Activated CD4-positive, alpha-beta T cell treated with anti-CD3 and anti-CD28 coated beads for 4 hours (primary cell): ENCODE measurements at places on chromosomes 2 and 18.
A peak's percentile ranks its signal among the peaks of the same experiment; 100 is the strongest.

- DNase-seq = no peak
Measured at GRCh38 chr2:174678395-174678794, 80.8 kb upstream of the WIPF1 start.

- no peak for DNase-seq
Measured at GRCh38 chr18:48866028-48866733, 84.6 kb downstream of the SMAD7 start.

- DNase-seq = no peak
Measured at GRCh38 chr2:137255990-137256389, 490.6 kb downstream of the THSD7B start.

DNA sequence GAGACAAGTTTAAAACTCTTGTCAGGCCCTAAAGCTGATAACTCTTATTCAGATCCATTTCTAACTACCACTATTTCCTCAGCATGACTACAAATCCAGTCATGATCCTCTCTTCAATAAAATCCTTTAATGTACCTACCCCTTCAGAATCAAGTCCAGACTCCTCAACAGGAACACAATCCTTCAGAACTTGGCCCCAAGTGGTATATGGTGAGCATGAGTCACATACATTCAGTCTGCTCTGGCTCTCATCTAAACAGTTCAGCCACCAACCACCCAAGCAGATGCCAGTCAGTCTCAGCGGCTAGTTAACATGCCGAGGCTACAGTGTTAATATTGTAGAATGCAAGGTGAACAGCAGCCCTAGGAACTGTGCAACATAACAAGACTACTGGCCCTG, 9.7 kb downstream of the LMAN2L start:
- no peak for DNase-seq

DNA sequence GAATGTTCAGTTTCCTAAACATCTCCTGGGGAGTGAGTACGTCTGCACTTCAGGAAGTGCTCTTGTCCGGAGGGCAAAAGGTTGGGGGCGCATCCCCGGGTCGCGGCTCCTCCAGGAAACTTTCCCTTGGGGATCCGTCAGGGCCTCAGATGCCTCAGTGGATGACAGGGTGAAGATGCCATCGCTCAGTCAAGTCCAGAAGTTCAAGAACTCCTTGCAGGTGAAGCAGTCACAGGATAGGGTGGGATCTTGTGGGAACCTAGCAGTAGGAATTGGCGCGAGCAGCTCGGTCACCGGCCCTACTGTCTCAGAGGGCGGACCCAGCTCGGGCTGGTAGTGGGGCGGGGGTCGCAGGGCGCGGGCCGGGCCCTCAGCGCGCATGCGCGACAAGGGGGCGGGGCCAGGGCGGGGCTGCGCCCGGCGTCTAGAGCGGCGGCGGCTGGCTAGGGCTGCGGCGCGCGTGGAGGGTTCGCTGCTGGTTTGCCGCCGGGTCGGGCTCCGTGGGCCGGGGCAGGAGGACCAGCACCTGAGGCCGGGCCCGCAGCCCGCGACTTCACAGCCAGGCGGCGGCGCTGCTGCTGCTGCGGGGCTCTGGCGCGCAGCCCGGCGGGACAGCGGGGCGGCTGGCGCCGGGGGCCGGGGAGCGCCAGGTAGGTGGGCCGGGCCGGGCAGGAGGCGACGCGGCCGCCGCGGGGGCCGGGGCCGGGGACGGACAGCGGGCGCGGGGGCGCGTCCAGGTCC, at the start of gene INPP4A:
Gene INPP4A (plus strand): TSS at position 423 of the 741 bp plus-strand sequence. CDS start 75,191 bp downstream, outside the sequence.
- DNase-seq = peak; percentile 79

GRCh38 chr2:120014226-120014980, 1.5 kb downstream of the EPB41L5 start:
- no peak for DNase-seq

DNA sequence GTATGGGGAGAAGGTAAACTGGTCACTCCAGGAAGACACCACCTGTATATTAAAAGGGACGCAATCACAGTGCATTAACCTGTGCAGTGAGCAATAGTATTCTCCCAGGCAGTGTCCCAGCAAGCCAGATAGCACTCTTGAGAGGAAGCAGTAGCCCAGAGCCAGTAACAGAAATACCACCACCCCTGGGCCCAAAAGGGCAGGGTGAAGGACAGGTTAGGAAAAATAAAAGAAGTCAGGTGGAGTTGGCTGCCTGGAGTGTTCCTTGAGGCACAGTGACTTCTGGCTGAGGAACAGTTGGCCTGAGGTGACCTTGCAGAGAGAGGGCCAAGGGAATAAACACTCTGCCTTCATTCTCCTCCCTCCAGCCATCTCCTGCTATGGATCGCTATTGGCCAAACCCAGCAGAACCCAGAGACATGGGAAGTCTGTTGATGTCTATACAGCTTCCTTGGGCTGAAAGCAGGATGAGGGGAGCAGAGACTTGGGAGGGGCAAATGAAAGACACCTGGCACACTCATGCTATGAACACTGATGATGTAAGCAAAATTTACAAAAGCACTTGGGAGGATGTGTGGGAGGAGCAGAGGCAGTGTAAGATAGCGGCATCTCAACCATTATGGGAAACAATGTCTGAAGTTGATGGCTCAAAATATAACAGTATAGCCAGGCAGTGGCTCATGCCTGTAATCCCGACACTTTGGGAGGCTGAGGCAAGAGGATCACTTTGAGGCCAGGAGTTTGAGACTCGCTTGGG, 7.5 kb downstream of the C18orf32 start:
- DNase-seq = no peak

DNA sequence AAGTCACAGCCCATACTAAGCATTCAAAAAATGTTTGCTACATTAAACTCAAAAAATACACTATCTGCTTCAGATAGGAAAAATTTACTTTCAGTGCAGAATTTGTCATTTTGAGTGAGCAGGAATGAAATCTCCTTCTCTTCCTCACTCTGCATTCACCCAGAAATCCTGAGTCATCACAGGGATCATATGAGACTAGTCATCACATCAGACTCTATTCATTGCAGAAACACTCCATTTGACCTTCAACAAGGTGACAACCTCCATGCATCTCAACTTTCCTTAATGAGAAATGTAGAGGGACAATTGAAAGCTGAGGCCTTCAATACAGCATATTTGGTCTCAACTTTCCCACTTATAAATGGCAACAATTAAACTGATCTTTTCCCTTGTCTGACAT, 130.4 kb upstream of the CYP26B1 start:
- DNase-seq = no peak

DNA sequence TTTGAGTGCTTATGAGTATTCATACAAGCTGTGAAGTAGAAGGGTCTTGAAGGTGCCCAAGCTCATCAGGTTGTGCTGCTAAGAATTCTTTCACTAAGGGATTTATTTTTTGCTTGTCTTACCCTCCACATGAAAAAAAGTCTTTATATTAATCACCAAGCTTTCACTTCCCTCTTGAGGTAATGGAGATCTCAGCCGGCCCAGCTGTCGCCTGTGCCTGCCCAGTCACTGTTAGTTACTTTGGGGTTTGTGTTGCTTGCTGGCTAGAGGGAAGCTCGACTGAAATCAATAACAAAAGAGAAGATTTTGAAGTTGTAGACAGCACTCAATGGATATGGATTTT, 21.9 kb downstream of the MC2R start:
- no peak for DNase-seq

DNA sequence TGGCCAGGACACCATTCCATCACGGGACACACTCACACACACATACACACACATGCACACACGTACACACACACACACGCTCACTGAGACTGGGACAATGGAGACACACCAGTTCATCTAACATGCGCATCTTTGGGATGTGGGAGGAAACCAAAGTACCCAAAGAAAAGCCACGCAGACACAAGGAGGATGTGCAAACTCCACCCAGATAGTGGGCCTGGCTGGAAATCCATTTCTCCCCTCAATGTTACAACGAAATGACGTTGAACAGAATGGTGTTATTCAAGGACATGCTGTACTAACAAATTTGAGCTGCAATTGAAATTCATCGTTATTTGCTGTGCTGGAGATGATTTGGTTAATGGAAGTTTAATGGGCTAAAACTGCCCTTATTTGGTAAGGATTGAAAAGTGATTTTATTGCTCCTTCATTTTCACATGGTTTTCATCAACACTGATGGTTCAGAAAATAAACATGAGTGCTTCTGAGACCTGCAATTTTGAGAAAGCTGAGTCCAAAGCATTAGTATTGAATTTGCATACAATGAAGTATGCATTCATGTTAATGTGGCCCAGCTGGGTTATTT, 110.0 kb downstream of the KCNE4 start:
- DNase-seq = no peak

GRCh38 chr18:34117319-34117718, 107.4 kb downstream of the NOL4 start:
- DNase-seq = no peak

DNA sequence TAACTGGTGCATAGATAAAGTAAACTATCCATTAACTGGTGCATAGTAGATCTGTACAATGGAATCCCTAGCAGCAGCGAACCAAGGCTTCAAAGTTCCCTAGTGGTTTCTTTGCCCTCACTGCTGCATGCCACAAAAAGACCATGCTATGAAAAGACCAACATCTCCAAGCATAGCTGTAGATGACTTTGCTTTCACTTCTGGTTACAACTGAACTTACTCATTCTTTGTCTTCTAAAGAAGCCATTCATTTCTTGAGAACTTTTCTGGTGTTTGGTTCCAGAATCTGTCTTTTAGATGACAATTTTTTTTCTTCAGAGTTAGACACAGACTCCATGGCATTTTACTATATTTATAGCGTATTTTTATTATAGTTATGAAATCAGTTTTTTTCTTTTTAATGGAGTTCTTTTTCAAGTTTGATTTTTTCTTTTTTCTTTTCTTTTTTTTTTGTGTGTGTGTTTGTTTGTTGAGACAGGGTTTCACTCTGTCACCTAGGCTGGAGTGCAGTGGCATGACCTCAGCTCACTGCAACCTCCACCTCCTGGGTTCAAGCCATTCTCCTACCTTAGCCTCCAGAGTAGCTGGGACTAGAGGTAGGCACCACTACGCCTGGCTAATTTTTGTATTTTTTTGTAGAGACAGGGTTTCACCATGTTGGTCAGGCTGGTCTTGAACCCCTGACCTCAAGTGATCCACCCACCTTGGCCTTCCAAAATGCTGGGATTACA, 63.6 kb downstream of the SLC35F5 start:
- DNase-seq = peak; percentile 8

DNA sequence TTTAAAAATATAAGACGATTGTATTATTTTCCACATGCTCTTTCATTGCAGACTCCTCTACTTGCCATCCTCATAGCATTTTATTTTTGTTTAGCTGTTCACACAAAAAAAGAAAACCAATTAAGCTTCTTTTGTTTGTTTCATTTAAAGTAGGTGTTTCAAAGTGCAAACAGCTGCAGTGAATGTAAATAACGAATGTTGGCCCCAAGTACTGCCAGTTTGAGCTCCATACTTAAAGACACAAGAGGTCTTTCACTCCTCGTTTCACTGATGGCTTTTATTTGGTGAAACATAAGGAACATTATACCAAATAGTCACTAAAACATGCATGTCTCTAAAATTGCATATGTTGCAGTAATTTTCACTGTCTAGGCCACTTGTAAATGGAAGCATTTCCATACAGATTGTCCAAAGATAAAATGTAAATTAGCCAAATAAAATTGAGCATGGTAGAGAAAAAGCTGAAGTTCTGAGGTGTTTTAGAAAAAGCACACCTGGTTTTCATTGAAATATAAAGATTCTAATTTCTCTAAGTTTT, 253.4 kb downstream of the TMX3 start:
- no peak for DNase-seq

DNA sequence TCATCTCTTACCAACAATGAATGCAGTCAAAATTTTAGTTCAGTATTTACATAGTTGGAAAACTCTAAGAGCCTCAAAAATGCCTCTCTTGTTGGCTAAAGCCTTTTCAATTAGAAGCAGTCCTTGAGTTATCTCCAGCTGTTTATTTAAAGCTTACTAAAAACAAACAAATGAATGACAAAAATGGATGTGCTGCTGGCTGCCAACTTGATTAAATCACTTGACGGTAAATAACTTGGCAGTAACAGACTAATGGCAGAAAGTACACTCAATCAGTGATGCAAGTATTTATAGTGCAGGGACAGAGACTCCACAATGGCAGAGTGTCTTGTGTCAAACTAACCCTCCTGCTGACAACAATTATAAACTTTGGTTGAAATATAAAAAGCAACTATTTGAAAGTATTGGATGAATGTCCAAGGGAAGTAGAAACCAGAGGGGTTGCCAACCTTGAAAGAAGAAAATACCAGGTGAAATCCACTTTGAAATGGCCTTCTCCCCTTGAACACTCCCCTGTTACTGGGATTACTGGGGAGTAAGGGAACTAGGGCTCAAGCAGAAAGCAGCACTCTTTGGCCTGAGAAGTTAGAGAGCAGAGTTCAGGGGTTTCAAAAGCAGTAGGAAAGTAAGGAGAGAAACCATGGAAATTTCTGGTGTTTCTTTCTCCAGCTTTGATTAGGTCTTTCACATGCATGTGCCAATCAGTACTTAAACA, 245.2 kb upstream of the SPHKAP start:
- no peak for DNase-seq

DNA sequence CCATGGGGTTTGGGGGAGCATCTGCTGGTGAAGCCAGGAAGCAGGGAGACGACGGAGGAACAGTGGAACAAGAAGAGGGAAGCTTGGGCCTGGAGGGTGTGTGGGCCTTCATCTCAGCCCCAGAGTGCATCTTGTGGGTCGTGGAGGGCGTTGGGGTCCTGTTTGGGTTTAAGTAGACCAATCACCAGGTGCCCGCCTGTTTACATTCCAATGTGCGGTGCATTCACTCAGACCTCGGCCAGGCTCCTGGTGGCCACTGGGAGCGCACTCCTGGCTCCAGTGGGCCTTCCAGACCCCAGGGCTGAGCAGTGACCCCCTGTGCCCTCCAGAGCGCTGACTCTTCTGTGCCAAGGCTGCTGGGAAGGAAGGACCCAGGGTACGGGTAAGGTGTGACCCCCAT, 293.7 kb downstream of the NDUFA10 start:
- DNase-seq = no peak

DNA sequence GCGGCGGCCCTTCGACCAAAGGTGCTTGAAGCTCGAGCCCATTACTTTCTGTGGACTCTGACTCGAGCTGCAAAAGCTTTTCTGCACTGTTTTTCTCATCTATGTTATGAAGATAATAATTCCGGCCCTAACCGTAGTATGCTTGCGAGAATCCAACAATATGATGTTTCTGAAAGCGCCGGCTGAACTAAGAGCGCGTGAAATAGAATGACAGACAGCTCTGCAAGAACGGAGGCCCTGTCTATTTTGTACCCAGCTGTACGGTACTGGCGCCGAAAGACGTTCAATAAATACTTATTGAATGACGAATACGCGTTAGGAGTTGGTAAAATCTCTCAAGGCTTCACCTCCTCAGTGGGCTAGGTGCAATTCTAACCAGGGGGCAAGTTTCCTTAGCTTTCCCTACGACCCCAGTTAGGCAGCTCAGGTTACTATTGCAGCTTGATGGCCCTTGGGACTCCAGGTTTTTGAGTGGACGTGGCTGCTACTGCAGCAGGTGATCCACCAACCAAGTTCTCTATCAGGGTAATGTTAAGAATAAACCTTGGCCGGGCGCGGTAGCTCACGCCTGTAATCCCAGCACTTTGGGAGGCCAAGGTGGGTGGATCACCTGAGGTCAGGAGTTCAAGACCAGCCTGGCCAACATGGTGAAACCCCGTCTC, 570 bp downstream of the SCRN3 start:
- no peak for DNase-seq

DNA sequence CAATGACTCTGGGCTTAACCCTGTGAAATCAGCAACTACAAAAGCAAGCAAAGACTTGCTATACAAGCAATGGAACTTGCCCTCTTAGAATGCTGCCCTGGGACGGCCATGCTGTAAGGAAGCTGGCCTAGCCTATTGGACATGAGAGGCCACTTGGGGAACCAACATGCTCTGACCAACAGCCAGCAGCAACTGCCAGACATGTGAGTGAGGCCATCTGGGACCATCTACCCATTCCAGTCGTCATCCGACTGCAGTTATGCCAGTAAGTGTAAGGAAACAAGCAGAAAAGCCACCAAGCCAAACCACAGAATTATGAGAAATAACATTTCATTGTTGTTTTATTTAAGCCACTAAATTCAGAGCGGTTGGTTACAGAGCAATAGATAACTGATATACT, 40.9 kb downstream of the CLASP1 start:
- no peak for DNase-seq
